ENCODE measurements at places on chromosomes 7 and 10.

DNA sequence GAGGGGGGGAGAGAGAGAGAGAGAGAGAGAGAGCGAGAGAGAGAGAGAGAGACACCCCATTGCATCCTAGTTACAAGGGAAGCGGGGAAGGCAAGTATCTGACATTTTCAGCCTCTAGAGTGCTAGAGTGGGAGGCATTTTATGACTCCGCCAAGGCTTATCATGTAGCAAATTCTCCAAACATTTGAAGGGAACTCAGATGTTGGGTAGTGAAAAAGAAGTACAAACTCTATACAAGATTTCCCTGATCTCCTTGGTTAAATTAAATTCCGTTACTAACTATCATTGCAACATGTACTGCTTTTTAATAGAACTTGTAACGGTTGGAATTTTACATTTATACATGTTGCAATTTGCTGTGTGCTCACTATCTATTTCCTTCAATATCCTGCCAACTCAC, 83.4 kb upstream of the FAM3C start:
- DNase-seq = no peak

- no peak for DNase-seq
These were observed 23.2 kb downstream of the DPCD start for GRCh38 chr10:101611096-101611905.

- DNase-seq = no peak
These were observed 53.6 kb downstream of the AFAP1L2 start for GRCh38 chr10:114350751-114351150.

DNA sequence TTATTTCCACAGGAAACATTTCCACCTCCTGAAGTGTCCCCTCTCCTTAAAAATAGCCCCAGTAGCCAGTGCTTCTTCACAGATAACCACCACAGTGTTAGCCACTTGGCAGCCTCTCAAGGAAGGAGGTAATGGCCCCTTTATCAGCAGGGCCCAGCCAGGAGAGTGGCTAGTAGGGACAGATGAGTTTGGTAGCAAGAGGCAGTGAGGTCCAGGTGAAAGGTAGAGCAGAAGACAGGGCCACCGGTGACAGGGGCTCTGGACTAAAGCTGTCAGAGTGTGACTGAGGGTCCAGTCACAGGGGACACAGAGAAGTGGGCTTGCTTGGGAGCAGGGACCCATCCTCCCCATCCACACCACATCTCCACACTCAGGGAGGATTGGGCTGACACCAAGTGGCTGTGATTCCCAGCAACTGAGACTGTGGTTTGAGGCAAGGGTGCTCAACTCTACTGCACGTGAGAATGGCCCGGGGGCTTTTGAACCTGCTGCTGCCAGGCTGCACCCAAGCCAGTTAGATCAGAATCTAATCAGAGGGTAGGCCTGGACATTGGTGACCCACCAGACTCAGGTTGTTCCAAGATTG, 52.2 kb downstream of the C10orf120 start:
- DNase-seq = no peak

GRCh38 chr10:131703541-131703940, 197.3 kb upstream of the PPP2R2D start:
- DNase-seq = no peak

DNA sequence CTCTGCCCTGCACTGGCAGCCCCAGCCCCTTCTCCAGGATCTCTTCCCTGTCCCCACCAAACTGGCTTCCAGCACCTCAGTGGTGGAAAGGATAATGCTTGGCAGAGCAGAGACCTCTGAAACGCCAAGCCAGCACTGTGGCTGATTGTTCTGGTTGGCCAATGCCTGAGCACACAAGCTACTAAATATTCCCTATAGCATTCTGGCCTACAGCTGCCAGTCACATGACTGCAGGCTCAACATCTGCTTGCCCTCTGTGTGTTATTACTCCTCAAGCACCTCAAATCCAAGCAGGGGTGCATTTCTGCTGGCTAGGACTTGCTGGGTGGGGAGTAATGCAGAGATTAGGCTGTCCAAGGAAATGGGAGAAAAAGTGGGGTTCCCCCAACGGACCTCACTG, 6.1 kb downstream of the TBATA start:
- no peak for DNase-seq

DNA sequence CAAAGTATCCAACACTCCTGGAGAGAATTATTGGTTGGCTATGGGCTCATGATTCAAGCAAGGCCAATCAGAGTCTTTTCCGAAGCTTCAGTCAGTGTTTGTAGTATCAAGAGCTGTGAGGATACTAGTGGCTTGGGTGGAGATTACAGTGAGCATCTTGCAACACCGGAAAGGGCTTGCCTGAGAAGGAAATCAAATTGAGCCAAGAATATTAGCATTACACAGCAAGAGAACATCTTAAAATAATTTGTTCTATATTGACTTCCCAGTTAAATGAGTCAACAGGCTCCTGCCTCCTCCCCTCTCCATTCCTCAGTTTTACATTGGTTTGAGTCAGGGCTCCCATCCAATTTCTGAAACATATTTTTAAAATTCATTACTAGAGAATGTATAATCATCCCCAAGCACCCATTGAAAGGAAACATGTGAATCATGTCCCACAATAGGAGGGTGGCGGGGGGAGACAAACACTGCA, 127.4 kb downstream of the ELAPOR2 start:
- no peak for DNase-seq

DNA sequence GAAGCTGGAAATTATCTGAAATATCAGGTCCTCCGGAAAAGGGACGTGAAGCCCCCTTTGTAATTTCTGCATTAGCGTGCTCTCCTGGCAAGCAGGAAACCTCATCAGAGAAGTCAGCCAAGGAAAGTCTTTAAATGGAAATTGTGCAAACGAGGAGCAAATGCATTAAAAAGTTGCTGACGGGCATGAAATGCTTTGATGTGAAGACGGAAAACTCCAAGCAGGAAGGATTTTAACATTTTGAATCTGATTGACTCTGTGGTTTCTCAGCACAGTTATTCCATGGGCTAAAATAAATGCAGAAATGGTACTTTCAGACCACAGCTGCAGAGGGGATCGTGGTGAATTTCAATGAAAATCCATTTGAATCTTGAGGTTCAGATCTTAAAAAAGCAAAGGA, 167.8 kb downstream of the AHR start:
- no peak for DNase-seq

DNA sequence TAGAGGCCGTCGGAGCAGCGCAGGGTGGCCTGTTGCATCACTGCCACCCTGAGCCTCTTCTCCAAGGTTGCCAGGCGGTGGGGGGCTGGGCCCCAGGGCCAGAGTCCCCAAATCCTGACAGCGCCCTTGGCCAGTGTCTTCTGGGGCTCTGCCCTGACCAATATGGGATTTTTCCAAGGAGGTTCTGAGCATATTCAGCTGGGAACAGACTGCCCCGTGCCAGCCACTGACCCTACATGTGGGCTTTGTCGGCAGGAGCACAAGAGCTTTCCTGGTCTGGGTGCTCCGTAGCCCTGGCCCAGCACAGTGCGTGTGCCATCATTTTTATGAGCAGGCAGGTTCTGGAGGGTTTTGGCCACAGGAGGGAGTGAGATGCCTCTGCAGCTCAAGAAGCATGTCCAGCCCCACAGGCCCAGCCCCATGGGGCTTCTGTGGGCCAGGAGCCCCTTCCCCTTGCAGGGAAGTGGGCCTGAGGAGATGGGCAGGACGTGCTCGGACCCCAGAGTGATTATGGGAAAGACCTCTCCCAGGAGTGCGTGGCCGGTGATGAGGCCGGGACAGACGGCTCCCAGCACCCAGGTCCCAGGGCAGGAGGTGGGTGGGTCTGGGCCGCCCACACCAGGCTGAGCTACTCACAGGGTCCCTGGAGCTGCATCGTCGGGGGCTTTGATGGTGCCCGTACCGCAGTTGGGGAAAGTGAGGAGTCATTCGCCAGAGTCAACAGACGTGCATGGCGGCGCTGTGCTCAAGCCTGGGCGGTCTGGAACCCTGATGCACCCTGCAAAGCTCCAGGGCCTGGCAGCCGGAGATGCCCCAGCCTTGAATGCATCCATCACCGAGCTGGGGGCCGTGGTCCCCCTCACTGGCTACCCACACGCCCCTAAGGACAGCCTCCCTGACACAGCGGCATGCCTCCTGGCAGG, 66.6 kb downstream of the PWWP2B start:
- no peak for DNase-seq

- DNase-seq = no peak
These were observed 145.8 kb downstream of the AUTS2 start for GRCh38 chr7:69744026-69744425.

Measured in stimulated activated CD4-positive, alpha-beta T cell treated with anti-CD3 and anti-CD28 coated beads, Interleukin-1b, Interleukin-23, amount 100 ng/mL, for 1 hour (primary cell).